ENCODE measurements at places on chromosomes 11 and 22. TPM values are rescaled to one million over a fixed set of nuclear protein-coding genes. Genes with fewer than 3 reads are reported as not detected.
A peak's percentile ranks its signal among the peaks of the same experiment; 100 is the strongest.

DNA sequence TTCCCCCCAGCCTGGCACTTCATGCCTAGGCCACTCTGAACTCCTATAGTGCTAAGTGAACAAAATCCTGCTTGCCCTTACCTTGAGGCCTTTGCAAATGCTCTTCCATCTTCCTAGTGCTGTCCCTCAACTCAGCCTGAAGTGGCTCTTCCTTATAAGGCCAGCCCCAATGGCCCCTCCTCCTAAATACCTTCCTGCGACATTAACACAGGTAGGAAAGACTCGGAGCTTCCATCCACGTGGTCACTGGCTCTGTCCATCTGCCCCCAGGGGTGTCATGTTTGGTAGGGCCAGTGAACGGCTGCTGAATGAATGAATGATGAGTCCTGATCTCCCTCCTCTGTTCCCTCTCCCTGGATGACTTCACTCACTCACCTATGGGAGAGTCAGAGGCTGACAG is 4.2 kb downstream of the PDE2A start:
- no peak for DNase-seq

GRCh38 chr11:44733877-44734276 is 7.1 kb downstream of the TSPAN18 start:
- DNase-seq, result no peak

DNA sequence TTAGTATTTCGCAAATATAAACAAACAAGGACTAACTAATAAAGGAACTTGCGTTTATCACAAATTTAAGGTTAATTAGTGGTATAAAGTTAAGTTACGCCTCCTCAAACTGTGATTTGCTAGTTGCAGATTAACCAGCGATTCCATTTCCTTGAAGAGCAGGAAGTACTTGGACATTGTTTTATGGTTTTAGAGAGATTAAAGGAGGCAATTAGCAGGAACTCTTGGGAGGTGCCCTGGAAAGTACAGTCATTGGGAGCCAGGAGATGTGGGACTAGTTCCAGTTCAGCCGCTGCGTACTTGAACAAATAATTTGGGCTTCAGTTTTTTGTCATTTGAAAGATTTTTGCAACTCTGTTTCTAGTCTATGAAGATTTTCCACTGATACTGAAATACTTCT is 3.3 kb downstream of the FAM118B start:
- no peak for DNase-seq

DNA sequence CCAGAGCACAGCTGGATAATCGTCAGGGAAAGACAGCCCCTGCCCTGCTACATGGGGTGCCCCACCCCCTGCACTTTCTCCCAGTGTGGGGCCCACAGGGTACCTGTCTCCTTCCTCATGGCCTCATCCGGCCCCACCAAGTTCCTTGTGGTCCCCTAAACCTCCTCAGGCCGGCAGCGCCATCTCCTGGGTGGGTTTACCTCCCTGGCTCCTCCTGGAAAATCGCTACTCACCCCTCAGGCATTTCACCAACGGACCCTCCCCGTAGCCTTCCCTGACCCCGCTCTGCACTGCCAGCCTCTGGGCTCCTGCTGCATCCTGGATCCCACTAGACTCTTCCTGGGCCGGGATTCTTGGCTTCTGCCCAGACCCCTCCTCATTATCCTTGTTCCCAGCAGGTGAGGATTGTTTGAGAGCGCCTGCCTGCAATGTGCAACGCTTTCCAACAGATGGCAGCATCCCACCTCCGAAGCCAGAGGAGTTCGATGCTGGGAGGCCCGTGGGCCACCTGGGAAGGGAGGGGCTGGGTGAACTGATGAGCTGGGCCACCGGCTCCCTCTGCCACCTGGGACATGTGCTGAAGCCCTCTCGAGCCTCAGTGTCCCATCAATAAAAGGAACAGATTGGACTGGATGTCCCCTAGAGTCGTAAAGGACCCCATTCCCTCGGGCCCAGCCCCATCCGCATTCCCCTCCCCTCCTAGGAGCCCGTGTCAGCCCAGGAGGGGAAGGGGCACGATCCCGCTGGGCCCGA is 44.2 kb upstream of the TTLL12 start:
- no peak for DNase-seq

DNA sequence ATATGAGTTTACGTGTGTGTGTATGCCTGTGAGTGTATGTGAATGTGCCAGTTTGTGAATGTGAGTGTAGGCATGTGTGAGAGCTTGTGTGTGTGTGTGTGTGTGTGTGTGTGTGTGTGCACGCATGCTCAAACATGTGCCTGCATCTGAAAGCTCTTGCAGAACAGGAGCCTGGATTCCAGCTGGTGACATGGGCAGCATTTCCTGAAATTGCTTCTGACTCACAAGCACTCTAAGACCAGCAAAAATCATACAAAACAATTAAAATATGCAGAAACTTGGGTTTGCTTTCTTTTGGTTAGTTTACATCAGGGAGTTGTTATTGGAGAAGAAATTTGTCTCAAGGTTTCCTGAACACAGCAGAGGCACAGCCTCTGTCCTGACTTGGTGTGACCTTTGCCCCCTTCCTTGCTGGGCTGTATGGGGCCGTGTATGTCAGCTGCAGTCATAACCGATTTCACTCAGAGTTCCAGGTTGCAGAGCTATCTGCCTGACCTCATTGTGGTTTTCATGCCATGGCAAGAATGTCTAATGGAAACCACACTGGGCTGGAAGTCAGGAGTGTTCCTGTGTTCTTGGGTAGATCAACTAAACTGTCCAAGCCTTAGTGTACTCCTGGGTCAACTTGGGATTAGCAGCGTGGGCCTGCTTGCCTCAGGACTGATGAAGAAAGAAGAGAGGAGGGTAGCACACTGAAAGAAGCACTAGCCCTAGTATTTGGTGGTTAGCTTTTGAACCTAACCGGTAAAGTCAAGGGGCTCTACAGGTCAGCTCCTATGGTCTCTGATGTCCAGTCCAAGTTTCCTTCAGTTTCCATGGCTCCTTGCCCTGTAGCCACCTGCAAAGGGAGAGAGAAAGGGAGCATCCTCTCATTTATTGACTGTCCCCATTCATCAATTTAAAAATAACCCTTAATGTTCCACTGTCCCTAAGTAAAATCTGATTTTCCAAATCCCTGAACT is 143.7 kb downstream of the SNX19 start:
- no peak for DNase-seq

DNA sequence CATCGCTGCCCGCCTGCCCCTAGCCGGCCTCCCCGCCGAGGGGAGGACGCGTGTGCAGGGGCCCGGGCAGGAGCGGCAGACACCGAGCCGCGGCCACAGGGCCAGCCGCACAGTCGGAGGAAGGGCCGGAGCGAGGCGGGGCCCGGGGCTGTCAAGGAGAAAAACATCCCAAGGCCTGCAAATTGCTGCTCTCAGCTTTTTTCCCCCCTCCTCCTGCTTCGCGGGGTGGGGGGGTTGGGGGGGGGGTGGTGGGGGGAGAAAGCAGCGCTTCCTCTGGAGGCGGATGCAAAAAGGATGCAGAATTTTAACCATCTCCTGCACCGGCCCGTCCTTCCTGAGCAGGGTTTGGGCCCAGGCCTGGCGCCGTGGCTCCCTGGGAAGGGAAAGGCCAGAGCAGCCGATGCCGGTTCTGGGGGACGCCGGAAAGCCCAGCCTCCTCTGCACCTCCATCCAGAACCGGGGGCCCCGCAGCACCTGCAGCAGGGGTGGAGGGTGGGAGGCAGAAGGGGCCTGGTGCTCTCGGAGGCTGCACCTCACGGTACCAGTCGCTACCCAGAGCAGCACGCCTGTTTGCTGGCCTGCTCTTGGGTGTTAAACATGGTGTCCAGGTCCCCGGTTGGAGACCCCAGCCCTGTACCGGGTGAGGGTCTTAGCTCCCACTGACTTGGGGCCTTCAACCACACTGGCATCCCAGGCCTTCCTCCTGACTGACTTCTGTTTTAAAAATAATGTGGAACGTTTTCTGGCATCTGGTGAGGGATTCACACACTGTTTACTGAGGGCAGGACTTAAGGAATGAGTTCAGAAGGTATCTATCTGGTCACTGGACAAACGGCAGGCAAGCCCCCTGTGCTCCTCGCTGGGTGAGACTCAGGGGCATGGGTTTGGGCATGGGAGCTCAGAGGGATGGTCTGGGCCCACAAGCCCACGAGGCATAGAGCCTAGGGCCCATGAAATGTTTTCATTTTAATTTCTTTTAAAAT is 77.4 kb upstream of the WNT7B start:
- peak; percentile 73 for DNase-seq

GRCh38 chr11:12032968-12033367 is 24.5 kb upstream of the DKK3 start:
- DNase-seq, result no peak

GRCh38 chr22:33326540-33327295 is 268.5 kb upstream of the SYN3 start:
- no peak for DNase-seq

DNA sequence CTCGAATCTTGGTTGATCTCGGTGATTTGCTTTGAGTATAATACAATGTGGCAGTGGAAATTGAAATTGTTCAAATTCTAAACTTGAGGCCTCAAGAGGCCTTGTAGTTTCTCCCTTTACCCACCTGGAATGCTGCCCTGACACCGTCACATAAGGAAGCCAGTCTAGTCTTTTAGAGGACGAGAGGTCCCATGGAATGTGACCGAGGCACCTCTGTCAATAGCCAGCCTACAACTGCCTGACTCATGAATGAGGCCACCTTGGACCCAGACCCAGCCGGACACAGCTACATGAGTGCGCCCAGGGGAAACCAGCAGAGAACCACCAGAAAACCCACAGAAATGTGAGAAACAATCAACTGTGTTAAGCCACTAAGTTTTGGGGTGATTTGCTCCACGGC is 52.5 kb downstream of the RPL27A start:
- DNase-seq, result peak; percentile 72

DNA sequence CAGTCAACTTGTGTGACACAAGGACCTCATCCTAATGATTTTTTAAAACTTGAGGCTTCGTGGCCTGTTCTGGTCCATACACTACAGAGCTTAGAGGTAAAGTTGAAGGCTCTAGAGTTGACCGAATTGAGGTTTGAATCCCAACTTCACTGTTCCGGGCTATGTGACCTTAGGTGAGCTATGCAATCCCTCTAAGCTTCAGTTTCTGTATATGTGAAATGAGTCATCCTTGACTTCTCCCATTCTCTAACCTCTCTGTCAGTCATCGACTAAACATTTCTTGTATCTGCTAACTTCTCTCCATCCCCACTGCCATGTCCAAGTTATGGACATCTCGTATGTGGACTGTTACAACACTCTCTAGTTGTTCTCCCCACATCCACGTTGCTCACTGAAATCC is 178.2 kb upstream of the TMEM45B start:
- DNase-seq, result no peak

GRCh38 chr11:68469122-68469521 is 8.6 kb downstream of the PPP6R3 start:
- DNase-seq, result no peak

DNA sequence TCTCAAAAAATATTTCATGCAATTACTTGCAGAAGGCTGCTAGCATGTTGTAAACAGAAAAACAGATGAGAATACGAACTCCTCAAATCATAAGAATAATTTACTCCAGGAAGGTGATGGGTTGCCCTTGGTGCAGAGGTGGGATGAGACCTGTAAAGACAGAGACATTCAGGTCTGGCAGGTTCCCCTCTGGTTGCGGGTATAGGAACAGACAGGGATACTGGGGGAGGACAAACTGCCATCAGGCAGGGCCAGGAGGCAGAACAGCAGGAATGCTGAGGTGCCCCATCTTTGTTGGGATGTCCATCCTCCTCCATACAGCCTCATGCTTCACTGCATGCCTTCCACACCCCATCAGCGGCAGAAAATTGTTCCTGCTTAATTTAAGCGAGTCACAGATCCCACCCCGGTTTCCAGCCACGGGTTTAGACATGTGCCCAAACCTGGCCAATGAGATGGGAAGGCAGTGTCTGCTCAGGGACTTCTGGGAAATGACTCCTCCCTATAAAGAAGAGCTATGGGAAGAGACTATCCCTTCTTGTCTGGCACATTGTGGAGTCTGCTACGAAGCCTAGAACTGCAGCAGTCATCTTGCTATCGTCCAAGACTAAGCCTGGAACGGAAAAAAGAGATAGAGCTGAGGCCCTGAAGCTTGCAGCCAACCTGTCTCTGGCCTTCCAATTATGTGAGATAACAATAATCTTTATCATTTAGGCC is 23.1 kb upstream of the IRAG1 start:
- no peak for DNase-seq

DNA sequence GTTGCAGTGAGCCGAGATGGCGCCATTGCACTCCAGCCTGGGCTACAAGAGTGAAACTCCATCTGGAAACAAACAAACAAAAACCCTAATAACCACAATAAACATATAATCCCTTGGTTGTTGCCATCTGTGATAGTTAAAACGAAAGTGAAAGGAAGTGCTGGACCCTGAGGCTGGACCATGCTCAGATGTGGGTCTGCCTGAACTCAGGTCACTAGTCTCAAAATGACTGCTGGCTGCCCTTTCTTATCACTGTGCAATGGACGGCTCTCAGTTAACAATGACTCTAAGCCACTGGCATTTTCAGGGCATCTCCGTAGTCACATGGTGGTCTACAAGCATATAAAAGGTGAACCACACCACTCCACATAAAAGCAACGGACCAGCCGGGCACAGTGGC is 48.2 kb upstream of the FTH1 start:
- no peak for DNase-seq

- no peak for DNase-seq
These were observed 54.0 kb downstream of the GAB4 start for GRCh38 chr22:16954060-16954403.

- no peak for DNase-seq
These were observed 21.2 kb downstream of the GRAMD1B start for GRCh38 chr11:123451183-123451781.

- DNase-seq, result no peak
These were observed 32.4 kb downstream of the PIK3IP1 start for GRCh38 chr22:31259798-31260473.

- DNase-seq, result no peak
These were observed 25.1 kb upstream of the USP47 start for GRCh38 chr11:11816511-11817314.

GRCh38 chr11:31022080-31022479 is 347.5 kb downstream of the DCDC1 start:
- no peak for DNase-seq

GRCh38 chr11:12704049-12704448 is 29.8 kb downstream of the TEAD1 start:
- no peak for DNase-seq

GRCh38 chr11:60934790-60935605 is 10.7 kb downstream of the TMEM132A start:
- DNase-seq, result no peak

DNA sequence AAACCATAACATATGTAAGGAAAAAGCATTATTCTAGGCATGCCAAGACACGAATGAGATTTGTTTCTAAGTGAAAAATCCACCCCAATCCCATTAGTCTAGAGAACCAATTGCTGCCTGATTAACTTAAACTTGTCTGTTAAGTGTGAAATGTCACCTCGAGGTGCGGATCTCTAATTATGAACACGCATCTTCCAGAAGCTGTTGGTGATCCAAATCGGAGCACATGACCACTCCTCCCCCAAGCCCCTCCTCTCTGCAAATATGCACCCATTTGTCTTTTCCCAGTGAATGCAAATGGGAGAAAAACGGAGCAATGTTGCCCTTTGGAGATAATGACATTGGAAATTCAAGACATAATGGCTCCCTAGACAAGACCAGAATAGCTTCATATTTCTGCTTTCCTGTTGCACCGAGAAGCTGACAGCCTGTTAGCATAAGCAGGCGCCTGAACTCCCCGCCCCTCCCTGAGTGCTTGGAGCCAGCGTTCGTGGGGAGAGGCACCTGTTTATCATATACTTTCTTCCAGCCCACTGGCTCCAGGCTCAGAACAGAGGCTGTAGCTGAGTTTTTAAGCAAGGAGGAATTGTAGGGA is 6.0 kb upstream of the FXYD6 start:
- DNase-seq, result no peak

Gene ASPHD2
- 2.1 TPM for total RNA-seq

Gene OR5B21
- 0.71 TPM for total RNA-seq

Gene TSPAN18
- 27.2 TPM for total RNA-seq

Gene BLID
- 0.79 TPM for total RNA-seq

Gene CALCA
- total RNA-seq, result 0.41 TPM

Gene MRGPRX3
- 0.21 TPM for total RNA-seq

Gene ZP1
- not detected for total RNA-seq

Measured in left lung (tissue), 14 donors.